ENCODE measurements at places on chromosomes 11 and 22. TPM values are rescaled to one million over a fixed set of nuclear protein-coding genes. Genes with fewer than 3 reads are reported as not detected.
A peak's percentile ranks its signal among the peaks of the same experiment; 100 is the strongest.

DNA sequence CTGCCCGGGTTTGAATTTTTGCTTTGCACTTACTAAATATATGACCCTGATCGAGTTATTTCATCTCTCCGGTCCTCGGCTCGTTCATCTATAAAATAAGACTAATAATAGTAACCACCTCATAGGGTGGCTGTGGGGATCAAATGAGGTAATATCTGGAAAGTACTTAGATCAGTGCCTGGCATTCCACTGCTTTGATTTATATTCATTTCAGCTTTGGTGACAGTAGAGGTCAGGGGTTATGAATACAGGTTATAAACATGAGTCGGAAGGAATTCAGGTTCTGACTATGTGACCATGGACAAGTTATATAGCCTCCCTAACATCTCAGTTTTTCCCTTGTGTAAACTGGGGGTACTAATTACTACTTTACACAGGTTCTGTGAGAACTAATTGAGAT lies 2.9 kb upstream of the TEAD1 start:
- DNase-seq = no peak

DNA sequence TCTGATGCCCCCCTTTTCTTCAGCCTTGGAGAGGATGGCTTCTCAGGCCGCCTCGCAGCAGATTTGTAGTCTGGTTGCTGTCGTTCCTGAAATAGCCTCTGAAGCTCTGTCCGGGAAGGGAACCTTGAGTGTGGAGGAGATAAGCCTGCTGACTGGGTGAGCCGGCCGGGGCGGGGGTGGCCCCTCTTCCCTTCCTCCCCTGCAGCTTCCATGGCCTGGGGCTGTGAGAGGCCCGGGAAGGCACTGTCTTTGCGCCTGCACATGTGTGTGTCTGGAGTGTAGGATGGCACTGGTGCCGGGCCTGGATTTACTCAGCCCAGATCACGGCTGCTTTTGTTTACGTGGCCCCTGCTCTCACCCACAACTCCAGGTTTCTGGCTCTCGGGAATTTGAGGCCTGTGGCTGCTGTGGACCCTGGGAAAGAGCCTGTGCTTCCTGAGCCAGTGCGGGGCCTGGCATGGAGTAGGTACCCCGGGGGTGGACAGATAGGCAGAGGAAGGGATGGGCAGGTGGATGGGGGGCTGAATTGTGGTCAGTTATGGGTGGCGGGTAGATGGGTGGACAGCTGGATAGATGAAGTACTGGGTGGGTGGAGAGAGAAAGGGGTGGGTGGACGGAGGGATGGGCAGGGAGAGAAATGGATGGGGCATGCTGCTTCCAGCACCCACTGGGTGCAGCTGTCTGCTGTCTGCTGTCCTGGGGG lies 16.6 kb downstream of the KCNQ1 start:
- DNase-seq = peak; percentile 38

FGF3 gene
- total RNA-seq = not detected

DNA sequence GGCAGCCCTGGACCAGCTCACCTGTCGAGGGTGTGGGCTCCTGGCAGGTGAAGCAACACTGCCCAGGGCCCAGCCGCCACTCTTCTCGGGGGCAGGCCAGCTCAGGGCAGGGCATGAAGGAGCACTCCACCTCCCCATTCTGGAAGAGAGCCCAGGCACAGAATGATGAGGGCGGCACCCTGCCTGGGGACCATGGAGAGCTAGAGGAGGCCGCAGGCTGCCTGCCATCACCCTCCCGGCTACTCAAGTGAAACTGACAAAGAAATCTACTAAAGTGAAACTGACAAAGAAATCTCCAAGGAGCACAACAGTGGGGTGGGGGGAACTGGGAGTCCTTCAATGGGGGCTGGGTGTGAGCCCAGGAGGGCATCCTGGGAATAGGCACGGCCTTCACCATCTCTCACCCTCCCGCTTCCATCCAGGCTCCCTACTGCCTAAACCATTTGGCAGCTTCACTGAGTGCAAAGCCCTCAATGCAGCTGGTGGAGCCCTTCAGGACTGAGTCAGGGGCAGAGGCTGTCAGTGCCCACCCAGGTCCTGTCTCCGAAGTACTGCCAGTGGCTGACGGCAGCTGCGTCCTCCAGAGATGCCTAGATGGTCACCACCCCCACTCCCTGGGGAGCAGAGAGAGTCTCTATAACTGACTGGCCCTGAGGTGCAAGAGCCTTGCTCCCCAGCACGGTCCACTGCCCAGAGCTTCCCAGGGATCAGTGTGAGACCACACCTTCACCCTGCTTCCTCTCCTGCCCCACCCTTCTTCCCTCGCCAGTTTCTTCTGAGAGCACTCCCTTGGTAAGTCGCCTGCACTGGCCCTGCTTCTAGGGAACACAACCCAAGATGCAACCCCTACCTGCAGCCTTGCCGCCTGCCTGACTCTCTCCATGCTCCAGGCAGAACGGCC lies 21.7 kb downstream of the VWCE start:
- no peak for DNase-seq

SLC22A12 gene
- not detected for total RNA-seq

DNA sequence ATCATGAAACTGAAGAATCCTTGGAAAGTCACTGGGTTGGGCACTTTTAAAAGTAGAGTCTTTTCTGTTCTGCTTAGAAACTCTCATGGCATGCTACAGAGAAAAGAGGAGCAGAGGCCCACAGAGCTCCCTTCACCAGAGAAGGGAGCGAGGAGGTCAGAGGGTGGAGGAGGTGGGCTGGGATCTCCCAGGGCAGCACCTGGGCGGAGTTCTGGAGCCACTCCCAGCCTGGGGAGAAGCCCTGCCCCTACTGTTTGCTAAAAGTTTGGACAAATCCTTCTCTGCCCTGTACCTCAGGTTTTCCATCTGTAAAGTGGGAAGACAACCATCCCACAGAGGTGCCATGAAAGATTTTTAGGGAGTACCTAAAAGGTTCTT lies 299.1 kb downstream of the KIRREL3 start:
- DNase-seq = no peak

A4GALT gene
- 0.82 TPM for total RNA-seq

OR51E1 gene
- total RNA-seq = not detected

PLCB3 gene
- 35.7 TPM for total RNA-seq

BTG4 gene
- not detected for total RNA-seq

KCNJ1 gene
- total RNA-seq = not detected

- peak; percentile 84 for DNase-seq
Observed at GRCh38 chr22:19880786-19881569, 26.3 kb upstream of the GNB1L start.

SMTNL1 gene
- not detected for total RNA-seq

TMEM191C gene
- 4.2 TPM for total RNA-seq

DNA sequence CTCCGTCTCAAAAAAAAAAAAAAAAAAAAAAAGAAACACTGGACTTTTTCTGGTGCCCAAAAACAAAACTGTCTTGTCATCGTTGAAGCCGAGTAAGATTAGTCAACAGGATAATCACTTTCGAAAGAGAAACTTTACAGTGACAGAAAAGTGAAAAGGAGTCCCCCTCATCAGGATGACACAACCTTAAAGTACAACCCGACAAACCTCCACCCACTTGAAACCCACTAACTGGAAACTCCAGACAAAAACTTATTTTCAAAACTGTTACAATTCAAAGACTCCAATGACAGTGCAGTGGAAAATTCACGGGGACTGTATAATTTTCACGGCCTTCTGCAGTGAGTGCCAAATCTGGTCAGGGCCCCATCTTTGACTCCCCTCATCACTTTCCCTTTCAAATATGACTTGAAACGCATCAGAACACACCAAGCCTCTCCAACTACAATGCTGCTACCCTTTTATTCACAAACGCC lies 1.3 kb downstream of the DENND5A start:
- no peak for DNase-seq

GRCh38 chr11:45336136-45336535 lies 50.0 kb upstream of the SYT13 start:
- DNase-seq = no peak

OR10A2 gene
- total RNA-seq = not detected

OR2AT4 gene
- not detected for total RNA-seq

DNA sequence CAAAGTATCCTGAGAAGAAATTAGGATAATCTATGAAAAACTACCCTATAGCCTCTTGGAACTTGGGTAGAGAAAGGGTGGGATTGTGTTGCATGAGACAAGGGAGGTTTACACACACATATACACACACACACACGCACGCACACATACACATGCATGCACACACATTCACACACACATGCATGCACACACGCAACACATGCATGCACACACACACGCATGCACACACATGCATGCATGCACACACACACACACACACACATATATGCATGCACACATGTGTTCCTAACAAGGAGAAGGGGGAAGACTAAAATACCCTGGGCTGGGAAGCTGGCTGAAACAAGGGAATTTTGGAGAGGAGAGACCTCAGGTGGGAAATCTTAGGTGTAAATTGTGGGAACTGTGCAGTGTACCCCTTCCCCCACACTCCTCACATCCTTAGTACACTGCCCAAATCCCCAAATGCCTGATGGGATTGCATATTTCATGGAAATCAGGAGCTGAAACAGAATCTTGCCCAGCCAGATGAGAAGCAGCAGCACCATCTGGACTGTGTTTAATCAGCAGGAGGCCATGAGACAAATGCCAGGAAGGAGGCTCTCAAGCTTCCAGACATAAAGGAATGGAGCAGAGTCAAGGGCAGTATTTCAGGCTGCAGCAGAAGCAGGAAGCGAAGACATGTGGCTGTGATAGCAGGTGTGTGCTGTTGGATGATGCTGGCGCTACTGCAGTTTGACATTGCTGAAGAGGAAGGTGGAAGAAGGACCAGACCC lies 14.6 kb upstream of the POLD3 start:
- DNase-seq = no peak

GRCh38 chr22:44080936-44081861 lies 57.1 kb downstream of the PARVB start:
- peak; percentile 53 for DNase-seq

OR8D4 gene
- total RNA-seq = 0.11 TPM

- no peak for DNase-seq
Observed at GRCh38 chr11:29612423-29612822, 404.4 kb downstream of the KCNA4 start.

CCDC116 gene
- 1.3 TPM for total RNA-seq

GRCh38 chr11:2205214-2205720 lies 33.7 kb upstream of the TH start:
- peak; percentile 6 for DNase-seq

- no peak for DNase-seq
Observed at GRCh38 chr11:46280706-46281105, 3.2 kb downstream of the CREB3L1 start.

- no peak for DNase-seq
Observed at GRCh38 chr11:107043242-107044006, 25.1 kb upstream of the GUCY1A2 start.

- peak; percentile 82 for DNase-seq
Observed at GRCh38 chr11:113289431-113290187, 24.8 kb upstream of the TTC12 start.

DNA sequence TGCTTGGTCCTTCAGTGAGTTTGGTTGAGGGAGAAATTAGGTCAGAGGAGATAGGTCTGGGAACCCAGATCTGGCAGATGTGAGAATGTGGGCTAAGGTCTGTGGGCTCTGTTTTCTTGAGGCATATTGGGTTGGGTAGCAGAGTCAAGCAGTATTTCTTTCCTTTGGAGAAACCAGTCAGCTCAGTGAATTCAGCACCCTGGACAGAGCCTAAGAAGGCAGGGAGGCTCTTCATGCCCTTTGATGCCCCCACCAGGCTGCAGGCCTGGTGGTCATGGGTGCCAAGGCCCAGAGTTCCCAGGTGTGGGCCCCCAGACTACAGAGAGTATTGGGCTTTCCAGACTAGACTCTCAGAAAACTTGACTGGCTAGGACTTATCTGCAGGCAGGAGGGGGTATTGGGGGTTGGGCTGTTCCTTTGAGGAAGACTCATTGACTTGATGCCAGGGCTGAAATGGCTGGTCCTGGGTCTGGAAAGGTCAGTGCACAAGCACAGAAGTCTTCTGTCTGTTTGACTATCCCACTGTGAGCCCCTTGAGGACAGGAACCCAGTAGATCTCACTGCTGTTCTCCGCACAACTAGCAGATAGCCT lies 45.3 kb upstream of the NECTIN1 start:
- no peak for DNase-seq

B3GAT3 gene
- 48.1 TPM for total RNA-seq

DEUP1 gene
- 1.2 TPM for total RNA-seq

- DNase-seq = no peak
Observed at GRCh38 chr11:112694813-112695212, 266.4 kb upstream of the NCAM1 start.

Measured in mesothelial cell of epicardium (in vitro differentiated cells).